GM13977 (cell line): ENCODE measurements at places on chromosomes 11 and 22.

- no peak for DNase-seq
Measured at GRCh38 chr11:62233730-62234129, 8.3 kb upstream of the SCGB1D2 start.

GRCh38 chr11:100182927-100183326 is 504.2 kb upstream of the ARHGAP42 start:
- no peak for DNase-seq

DNA sequence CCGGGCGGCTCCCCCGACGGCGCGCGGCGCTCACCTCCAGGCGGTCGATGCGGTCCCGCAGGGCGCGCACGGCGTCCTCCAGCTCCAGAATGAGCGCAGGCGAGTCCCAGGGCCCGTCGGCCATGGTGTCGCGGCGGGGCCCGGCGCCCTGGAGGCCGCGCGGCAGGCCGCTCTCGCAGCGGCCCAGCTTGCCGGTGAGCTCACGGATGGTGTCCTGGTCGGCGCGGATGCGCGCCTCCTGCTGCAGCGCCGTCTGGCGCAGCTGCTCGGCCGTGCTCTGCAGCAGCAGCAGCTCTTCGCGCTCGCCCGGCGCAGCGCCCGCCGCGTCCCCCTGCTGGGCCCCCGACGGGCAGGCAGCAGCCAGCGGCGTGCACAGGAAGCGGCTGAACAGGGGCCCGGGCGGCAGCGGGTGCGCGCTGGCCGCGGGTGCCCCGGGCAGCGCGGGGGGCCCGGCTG is 599 bp downstream of the NPTXR start:
- peak; percentile 75 for DNase-seq

DNA sequence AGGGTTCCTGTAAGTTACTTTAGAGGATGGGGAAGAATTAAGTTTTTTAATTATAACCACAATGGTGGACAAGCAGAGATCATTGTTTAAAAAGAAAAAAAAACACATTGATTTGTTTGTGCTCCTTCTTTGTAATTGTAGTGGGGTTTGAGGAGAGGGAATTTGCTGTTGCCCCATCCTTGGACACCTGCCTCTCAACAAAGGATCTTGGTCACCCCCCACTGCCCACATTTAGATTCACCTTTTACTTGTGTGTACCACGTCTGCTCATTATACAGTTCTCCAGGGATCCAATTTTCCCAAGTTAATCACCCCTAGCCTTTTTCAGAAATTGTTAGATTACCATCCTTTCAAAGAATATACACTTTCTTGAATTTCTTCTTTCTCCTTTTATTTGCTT is 53.0 kb downstream of the DNAJC24 start:
- no peak for DNase-seq

DNA sequence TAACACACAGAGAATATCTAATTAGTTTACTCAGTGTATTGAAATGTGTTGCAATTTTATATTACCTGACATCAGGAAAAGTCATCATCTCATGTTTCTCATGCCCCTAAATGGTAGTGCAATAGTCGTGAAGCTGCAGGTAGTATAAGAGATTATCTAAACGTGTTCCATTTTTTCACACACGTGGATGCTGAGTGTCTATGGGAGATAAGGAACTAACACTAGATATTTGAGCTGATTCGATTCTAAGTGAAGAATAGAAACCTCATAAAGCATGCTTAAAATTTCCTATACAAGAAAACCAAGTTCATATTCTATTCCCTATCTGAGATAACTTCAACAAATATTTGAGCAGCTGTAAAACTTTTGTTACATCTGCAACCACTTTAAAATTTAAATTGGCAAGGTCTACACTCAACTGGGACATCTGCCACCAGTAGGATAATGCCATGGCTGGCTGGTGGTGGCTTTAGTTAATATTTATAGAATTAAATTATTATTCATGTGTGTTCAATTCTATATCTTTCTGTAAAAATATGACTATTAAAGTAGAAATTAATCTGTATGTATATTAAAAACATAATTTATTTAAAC is 388.8 kb downstream of the LUZP2 start:
- DNase-seq = no peak

DNA sequence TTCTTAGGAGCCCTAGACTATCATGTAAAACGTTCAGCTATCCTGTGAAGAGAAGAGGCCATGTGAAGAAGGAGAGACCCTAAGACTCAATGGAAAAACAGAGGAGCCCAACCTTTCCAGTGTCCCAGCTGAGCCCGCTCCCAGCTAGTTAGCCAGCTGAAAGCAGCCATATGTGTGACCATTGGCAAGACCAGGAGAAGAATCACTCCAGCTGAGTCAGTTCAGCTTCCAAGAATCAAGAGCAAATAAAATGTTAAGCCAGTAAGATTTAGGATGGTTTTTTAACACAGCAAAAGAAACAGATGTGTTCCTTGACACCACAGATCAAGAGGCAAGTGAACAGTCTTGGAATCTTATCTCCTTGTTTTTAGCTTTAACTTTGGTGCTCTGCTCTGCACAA is 108.0 kb downstream of the CCDC81 start:
- no peak for DNase-seq

GRCh38 chr11:61120706-61121191 is 18.5 kb downstream of the CD5 start:
- DNase-seq = peak; percentile 71

DNA sequence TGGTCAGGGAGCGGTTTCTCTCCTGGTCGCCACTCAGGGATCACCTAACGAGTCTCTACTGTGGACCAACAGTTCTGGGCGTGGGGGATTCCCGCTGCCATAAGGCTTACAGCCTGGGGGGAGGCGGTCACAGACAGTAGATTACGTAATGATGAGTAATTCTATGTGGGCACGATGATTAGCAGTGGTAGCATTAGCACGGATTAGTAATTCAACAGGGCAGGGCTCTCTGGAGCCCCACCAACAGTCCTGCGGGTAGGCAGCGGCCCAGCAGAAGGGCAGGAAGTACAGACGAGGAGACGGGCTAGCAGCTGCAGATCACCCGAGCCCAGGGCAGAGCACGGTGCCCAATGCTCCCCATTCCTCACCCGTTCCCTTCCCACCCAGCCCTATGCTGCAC is 3.6 kb downstream of the SHISAL1 start:
- no peak for DNase-seq

DNA sequence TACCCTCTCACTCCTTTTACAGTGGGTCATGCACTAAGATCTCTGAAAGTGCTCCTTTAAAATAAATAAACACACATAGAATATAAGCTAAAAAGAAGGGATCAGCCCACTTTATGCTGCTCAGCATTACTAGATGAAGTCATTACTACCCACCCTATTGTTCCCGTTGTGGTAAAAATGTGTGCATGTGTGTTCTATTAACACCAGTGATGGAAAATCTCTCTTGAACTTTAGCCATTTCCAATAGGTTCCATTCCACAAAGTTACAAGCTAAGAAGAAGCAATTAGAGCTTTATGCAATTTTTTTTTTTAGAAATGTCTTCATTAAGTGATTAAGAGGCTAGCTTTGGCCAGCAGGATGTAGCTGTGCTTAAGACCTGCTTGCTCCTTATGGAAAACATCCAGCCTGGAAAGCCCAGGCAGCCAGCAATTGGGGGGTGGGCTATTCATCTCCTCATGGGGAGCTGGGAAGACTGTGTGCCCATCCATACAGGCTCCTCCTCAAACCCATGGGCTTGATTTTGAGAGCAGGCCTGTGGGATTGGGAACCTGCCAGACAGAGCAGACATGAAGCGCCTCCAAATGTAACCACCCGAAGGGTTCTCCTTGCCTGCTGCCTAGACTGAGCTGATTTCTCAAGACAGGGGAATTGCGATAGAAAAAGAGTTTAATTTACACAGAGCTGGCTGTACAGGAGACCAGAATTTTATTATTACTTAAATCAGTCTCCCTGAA is 92.9 kb upstream of the PARVA start:
- no peak for DNase-seq

- no peak for DNase-seq
Measured at GRCh38 chr11:113694390-113694789, 11.7 kb downstream of the TMPRSS5 start.

DNA sequence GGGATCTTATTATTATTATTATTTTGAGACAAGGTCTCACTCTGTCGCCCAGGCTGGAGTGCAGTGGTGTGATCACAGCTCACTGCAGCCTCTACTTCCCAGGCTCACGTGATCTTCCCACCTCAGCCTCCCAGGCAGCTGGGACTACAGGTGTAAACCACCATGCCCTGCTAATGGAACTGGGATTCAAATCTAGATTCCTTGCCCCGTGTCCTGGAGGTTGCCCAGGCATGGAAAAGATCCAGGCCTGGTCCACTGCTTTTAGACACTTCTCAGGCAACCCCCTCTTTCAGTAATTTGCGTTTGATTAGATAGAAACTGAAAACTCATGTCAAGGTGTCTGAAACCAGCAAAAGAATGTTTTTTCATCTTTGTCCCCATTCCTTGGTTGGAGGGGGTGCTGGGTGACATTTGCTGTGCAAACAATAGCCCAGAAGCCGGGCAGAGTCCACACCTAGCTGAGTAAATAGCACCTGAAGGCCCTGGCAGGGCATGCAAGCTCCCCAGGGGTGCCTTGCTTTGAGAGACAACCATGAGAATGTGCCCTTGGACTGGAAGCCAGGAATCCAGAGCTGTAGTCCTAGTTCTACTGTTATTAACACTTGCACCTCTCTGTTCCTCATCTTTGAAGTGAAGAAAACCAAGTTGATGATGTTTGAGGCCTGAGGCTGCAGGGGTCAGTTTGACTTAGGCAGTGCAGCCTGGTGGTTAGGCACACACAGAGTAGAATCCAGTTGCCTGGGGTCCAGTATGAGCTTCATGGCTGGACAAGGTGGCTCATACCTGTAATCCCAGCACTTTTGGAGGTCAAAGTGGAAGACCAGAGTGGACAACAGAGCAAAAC is 19.1 kb upstream of the XBP1 start:
- no peak for DNase-seq

- DNase-seq = no peak
Measured at GRCh38 chr11:98307827-98308491, 712.8 kb upstream of the CNTN5 start.

- DNase-seq = no peak
Measured at GRCh38 chr22:29623553-29624169, 20.2 kb downstream of the NF2 start.

GRCh38 chr11:11215944-11216343 is 137.1 kb downstream of the CSNK2A3 start:
- DNase-seq = no peak

GRCh38 chr11:46666516-46666915 is 33.9 kb downstream of the ARHGAP1 start:
- DNase-seq = no peak

- DNase-seq = no peak
Measured at GRCh38 chr22:39943953-39944872, 16.0 kb upstream of the TMA7B start.

DNA sequence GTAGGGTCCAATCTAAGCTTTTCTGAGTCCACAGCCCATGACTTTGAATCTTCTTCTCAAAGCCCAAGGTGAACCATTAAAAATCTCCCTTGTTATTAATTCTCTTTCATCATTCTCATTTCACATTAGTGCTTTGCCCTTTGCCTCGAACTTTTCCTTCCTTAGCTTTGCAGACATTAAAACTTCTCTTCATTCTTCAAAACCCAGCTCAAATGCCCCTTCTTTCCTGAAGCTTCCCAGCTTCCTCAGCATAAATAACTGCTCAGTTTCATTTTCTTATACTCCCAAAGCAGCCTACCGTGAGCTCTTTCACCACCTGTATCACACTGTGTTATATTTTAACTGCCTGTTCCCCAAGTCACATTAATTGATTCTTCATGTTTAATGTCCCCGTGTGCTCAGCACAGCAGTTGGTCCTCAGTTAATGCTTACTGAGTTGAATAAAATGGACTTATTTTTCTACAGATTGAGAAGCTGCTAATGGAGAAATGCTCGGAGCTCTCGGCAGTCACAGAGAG is 62.0 kb downstream of the INSC start:
- no peak for DNase-seq

DNA sequence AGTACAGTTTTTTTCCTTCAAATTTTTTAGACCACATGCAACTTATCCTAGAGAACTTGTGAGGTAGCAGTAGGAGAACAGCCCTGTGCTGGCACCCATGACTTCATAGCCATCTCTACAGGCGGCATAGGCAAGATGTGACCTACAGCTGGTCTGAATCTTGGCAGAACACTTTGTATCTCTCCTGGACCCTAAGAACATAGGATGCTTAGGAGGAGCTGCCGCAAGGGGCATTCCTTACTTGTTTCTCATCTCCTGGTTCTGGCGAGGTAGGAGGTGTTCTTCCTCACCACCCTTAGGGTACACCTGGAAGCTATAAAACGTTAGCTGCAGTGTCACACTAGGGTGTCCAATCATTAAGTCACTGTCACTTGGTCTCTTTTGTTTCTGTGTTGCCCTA is 16.4 kb downstream of the CWC15 start:
- no peak for DNase-seq

- no peak for DNase-seq
Measured at GRCh38 chr22:26632422-26633155, 10.8 kb downstream of the CRYBA4 start.

DNA sequence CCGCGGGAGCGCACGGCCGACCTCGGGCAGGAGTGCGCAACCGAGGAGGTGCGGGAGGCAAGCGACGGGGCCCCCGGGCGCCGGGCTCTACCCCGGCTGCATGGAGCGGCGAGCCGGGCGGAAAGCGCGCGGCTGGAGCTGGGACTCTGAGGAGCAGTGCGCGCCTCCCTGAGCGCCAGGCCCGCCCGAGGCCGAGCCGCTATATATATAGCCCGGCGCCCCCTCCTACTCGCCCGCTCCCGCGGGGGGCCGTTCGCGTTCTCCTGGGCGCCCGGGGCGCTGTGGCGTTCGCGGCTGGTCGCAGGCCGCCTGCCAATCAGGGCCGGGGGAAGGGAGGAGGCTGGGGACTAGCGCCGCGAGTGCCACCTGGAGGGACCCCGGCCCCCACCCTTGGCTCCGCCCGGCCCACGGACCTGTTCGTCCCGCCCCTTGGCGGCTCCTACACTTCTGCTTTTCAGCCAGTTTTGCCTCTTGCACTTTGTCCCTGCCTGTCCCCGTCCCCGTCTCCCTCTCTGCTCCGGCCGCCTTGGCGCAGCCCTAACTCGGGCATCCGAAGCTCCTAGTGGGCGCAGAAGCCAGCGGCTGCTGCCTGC is at the start of gene FGF4:
TSS of gene FGF4 (minus strand) at position 179 of the 593 bp plus-strand sequence. CDS start 257 bp downstream, outside the sequence.
- DNase-seq = no peak

- no peak for DNase-seq
Measured at GRCh38 chr11:111946499-111946898, 9.4 kb downstream of the DIXDC1 start.
